ENCODE measurements at places on chromosomes 11 and 22.

GRCh38 chr11:19602406-19602805 is 110.2 kb upstream of the NAV2 start:
- no peak for DNase-seq

DNA sequence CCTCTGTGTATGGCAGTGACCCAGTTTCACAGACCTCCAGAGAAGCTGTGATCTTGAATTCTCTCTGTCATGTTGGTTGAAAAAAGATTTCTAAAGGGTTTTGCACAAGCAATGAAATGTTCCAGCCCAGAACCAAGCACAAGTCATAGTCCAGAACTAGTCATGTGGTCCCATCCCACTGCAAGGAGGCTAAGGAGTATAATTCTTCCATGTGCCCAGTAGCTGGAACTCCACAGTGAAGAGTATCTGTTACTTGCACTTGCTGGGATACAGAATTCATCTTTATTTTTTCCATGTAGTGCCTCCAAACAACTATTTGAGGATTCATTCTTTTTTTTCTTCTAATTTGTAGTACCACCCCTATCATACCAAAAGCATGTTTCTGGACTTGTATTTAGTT is 9.9 kb upstream of the MMP8 start:
- DNase-seq = no peak

DNA sequence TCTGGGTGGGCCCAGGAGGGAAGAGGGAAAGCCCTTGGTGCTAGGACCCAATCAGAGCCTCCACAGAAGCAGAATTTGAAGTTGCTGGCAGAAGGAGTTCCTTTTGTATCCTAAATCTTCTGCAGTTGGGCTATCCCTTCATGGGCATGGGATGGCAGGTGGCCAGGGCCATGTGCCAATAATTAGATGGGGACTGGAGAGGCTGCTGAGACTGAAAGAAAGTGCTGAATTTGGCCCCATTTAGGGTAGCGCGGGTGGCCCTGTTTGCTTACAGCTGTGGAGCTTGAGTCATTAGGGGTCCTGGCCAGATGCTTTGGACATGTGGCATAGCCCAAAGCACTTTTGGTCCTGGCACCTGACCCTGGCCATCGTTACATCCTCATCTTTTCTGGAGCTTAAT is 27.1 kb downstream of the PARVA start:
- DNase-seq = no peak

DNA sequence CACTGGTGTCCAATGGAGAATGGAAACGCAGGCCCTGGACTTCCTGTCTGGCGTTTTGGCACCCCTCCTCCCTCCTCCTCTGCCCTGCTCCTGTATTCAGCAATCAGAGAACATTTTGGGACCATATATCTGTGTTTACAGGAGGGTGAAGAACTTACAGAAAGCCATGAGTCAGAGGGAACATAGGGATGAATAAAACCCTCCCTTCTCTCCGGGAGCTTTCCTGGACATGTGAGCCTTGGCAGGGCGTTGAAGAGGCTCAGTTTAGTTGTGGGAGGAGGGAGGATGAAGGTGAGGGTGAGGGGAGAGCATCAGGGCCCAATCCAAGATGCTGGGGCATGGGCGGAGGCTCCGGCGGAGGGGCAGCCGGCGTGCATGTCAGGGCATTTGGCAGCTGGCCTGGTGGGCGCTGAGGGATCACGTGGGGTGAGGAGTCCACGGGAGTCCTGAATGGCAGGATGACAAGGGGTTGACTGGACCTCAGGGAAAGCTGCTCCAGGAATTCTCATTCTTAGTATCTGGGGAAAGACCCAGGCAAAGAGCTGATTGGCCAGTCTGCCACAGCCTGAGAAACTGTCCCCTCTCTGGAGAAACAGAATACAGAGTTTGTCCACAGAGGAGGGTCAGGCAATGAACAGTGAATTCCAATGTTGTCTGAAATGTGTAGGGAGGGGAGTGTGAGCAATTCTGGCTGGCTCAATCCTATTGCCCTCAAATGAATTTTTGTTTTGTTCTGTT is 28.9 kb downstream of the MICAL2 start:
- no peak for DNase-seq

GRCh38 chr11:67286621-67287333 is 2.3 kb upstream of the ANKRD13D start:
- DNase-seq = peak; percentile 13

DNA sequence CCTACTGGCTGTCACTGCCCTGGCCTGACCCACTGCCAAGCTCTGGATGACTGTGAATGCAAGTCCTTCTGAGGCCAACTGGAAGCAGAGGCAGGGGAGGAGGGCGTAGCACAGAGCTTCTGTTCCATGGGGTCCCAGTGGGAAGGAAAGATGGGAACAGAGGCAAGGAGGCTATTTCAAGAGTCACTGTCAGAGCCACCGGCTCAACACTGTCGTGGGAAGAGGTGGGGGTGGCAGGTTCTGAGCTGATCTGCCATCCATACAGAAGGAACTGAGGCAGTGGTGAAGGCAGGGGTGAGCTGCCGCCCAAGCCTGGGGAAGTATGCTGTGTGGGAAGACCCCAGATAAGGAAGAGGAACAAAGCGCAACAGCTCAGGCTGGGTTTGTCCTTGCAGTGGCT is 54.7 kb downstream of the SGSM3 start:
- no peak for DNase-seq

- no peak for DNase-seq
These were observed 2.8 kb upstream of the TAB1 start for GRCh38 chr22:39396797-39397195.

GRCh38 chr11:8258784-8259183 is 4.9 kb downstream of the LMO1 start:
- no peak for DNase-seq

- no peak for DNase-seq
These were observed 12.1 kb upstream of the APOA1 start for GRCh38 chr11:116849486-116849885.

- DNase-seq = no peak
These were observed 25.2 kb upstream of the MICALL1 start for GRCh38 chr22:37880668-37881440.

GRCh38 chr11:128686021-128686741 is 7.7 kb upstream of the FLI1 start:
- no peak for DNase-seq

GRCh38 chr11:35641171-35641897 is 21.2 kb upstream of the TRIM44 start:
- DNase-seq = no peak

DNA sequence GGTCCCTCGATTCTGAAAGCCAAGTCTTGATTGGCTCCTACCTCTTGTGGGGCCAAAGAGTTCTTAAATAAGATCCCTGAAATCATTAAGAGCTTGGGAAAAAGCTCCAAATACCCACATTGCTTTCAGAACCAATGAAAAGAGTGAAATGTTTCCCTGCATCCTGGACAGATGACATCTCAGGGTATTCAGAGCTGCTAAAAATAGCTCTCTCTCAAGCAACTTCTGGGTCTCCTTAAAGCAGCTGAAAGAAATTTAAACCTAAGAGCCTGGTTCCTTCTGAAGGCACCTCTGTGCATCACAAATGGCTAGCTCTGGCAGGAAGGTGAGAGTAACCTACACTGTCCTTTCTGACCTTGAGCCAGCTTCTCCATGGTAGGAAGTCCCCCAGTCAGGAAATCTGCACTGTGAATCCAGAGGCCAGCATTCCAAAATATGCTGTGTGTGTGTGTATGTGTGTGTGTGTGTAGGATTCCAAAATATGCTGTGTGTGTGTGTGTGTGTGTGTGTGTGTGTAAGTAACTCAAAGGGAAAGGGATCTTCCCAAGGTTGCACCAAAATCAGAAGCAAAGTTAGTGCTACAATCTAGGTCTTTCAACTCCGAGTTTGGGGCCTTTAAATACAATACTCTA is 50.1 kb downstream of the RELT start:
- no peak for DNase-seq

DNA sequence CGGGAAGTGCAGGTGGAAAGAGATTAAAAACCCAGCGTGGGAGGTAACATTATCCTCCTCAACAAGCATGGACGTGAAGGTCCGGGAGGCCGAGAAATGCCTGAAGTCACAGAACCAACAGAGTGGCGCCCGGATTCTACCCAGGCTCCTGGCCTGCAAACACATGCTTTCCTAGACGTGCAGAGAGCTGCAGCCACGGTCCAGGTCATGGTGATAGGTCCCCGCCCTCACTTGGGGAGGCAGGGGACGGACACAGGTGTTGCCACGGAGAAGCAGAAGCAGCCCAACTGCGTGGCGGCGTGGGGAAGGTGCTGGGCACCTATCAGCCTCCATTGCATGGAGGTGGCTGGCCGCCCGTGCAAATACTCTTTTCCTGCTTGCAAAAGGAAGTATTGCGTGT is 148.8 kb downstream of the MPPED1 start:
- DNase-seq = no peak

DNA sequence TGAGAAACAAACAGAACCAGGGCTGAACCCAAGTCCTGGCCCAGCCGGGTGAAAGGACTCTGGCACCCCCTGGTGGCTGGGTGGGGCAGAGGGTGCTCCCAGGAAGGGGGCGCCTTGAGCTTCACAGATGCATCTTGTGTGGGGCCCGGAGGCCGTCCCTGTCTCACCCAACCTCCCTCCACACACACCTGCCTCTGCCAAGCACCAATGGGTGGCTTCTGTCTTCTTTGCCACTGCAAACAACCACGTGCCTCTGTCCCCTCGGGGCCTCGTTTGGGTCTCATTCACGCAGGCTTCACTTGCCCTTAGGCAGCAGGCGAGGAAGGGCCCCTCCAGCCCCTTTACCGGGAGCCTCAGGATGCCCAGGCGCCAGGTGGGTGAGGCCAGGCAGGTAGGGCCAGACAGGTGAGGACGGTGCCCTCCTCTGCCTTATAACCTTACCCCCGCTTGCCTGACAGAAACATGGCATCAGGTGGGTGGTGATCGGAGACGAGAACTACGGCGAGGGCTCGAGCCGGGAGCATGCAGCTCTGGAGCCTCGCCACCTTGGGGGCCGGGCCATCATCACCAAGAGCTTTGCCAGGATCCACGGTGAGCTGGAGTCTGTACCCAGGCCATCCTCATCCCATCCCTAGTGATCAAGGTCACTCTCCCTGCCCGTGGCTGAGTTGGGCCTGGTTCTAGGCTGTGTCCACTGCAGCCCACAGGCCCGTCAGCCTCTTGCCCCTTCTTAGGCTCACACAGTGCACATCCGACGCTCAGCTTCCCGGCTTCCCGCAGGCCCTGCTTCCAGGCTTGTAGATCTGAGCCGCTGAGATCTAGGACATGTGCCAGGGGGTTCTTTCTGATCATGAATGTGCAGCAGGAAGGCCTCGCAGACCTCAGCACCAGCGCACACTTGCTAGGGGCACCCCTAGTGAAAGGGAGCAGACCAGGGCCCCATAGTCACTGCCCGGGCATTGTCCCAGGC is 17.2 kb downstream of the POLR3H start:
- DNase-seq = peak; percentile 56

- DNase-seq = no peak
These were observed 35.3 kb upstream of the FZD4 start for GRCh38 chr11:86990515-86990914.

- no peak for DNase-seq
These were observed 56.9 kb upstream of the EIF3M start for GRCh38 chr11:32526760-32527159.

- DNase-seq = peak; percentile 62
These were observed 7.1 kb downstream of the MS4A6E start for GRCh38 chr11:60334005-60334620.

DNA sequence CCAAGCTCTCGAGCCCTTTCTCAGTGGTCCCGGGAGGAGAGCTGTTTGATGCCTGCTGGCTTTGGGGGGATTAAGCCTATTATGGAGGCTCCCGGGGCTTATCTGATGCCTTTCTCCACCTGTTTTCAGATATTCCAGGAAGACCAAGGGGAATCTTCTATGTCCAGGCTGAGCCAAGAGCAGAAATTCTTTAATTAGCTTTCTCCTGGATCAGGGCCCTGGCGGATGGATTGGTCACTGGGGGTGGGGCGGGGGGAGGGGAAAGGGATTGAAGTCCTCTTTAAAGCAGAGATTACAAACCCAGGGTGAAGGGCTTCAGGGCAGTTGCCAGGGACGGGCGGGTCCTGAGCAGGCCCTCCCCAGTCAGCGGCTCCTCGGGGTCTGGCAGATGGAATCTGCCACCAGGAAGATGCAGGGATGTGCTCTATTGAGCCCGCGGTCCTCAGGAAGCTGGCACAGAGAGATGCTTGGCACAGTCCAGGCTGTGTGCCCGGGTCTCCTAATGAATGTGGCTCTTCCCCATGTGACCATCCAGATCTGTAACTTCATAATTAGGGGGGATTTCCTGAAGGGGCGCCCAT is 33.6 kb downstream of the MACROD1 start:
- DNase-seq = no peak

GRCh38 chr11:57491371-57492061 is 24.0 kb downstream of the SLC43A1 start:
- peak; percentile 60 for DNase-seq

DNA sequence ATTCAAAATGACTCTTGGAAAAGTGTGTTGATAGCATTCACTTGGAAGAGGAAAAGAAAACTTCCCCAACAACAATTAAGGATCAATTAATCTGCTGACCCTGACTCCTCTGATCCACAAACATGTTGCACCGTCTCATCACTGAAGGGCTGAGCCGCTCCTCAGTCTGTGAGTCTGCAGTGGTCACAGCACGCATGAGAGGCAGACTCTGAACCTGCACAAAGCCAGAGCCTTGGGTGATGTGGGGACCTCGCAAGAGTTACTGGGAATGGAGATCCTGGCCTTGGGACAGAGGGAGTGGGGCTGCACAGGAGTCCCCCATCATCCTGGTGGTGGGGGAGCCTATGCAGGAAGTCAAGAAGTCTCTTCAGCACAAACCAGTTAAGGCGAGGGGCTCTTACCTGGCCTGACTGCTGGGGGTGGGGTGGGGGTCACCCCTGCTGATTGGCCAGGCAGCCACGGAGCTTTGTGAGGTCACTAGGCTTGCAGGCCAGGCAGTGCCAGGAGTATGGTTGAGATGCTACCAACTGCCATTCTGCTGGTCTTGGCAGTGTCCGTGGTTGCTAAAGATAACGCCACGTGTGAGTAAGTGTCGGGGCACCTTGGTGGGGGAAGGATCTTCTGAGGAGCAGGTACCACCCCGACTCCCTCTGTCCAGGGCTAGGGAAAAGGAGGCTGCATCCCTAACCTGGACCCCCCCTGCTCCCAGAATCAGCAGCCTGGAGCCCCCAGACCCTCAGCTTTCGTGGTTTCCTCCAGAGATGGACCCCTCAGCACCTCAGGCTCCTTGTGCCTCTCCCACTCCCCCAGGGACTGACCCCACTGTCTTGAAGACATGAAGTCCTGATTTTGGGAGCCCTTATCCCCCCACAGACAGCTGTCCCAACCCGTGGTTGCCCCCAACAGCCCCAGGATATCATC is at the start of gene ACR:
Gene ACR, plus strand, starts transcription at position 477 of the 921 bp plus-strand sequence. Its CDS starts 32 bp downstream, at position 509.
- no peak for DNase-seq

- no peak for DNase-seq
These were observed 86.8 kb downstream of the PRMT3 start for GRCh38 chr11:20474176-20474881.

Data from activated naive CD8-positive, alpha-beta T cell treated with anti-CD3 and anti-CD28 coated beads for 36 hours (primary cell).